T-helper 22 cell (primary cell): ENCODE measurements at places on chromosomes 6 and 20.
A peak's percentile ranks its signal among the peaks of the same experiment; 100 is the strongest.

DNA sequence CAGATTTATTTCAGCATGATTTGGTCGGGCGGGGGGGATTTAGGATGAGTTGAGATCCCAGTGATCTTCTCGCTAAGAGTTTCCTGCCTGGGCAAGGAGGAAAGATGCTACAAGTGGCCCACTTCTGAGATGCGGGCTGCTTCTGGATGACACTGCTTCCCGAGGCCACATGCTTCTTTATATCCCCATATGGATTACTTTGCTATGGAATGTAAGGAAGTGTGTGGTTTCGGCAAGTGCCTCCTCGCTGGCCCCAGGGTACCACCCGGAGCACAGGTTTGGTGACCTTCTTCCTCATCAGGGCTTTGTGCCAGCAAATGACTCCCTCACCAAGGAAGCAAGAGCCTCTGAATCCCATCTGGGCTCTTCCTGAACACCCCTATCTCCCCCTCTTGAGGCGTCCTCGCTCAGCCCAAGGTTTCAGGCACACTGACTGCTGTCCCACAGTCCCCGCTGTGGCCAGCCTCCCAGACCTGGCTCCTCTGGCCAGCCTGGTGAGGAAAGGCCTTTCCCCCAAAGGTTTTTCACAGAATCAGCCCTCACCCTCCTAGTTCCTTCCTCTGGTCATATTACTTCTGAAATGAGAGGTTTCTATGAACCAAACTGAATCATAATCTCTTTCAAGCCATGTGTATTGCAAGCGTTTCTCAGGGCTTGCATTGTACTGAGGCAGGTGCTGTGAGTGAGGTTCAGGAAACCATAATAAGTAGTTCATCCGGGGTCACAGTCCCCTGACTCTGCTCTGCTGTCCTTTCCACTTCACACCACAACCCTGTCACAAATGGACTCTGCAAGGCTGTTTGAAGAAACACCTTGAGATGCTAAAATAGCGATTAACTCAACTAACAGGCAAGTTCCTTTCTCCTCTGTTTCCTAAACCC, 41.7 kb upstream of the IL17A start:
- no peak for DNase-seq

DNA sequence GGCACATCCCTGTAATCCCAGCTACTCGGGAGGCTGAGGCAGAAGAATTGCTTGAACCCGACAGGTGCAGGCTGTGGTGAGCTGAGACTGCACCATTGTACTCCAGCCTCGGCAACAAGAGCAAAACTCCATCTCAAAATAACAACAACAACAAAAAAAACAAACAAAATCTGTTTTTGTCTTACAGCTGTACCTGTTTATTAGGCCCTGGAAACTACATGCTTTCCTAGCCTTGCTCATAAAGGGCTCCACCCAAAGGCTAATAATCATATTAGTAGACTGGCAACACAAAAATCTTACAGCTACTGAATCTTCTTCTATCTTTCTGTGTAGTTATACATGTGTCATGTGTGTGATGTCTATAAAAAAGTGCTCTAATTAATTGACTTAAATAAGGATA, 503.9 kb upstream of the EYS start:
- DNase-seq: no peak

- DNase-seq: no peak
Measured at GRCh38 chr6:5958921-5959320, 47.8 kb downstream of the NRN1 start.

GRCh38 chr20:32585011-32585585, at the start of gene NOL4L:
TSS of gene NOL4L (minus strand) at chr20:32585333. CDS start at chr20:32584890, 443 bp downstream.
- peak; percentile 30 for DNase-seq

DNA sequence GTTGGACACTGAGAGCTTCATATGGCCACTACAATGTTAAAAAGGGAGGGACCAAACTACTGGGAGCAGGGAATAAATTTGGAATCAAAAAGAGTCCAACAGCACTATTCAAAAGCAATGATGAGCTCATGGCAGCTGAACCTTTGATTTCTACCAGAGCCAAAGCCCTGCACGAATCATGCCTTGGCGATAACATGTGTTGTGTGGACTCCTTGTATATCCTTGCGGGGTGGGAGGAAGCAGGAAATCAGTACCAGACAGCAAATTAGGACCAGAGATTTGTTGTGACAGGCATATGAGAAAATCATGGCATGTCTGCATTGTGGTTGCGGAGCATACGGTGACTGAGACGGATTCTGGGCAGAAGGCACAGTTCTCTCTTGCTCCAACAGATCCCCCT, 85.6 kb upstream of the EMILIN3 start:
- DNase-seq: no peak

- no peak for DNase-seq
Measured at GRCh38 chr6:47698342-47698787, at the start of gene ADGRF4. TSS of gene ADGRF4 (plus strand) at chr6:47698580. CDS start at chr6:47707246, 8,666 bp downstream.

DNA sequence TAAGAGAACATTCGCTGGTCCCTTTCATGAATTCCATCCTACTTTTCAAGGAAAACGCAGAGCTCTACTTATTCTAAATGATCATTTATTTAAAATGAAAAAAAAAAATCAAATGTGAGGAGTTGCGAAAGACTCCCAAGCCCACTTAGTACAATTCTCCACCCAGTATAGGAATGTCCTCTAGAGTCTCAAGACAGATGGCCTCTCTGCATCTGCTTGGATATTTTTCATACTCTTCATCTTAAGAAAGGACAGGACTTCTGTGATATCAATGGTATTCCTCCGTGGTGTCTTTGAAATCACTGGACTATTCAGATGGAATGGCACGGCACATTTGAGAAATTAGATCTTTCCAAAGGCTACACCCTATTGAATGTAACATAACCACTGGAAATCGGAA, 107.1 kb downstream of the PTPRK start:
- DNase-seq: no peak

- no peak for DNase-seq
Measured at GRCh38 chr20:25372584-25373336, 17.9 kb downstream of the ABHD12 start.

GRCh38 chr20:57647933-57648785, 27.9 kb upstream of the ZBP1 start:
- DNase-seq: no peak

- no peak for DNase-seq
Measured at GRCh38 chr6:93293460-93293859, 125.9 kb downstream of the EPHA7 start.

DNA sequence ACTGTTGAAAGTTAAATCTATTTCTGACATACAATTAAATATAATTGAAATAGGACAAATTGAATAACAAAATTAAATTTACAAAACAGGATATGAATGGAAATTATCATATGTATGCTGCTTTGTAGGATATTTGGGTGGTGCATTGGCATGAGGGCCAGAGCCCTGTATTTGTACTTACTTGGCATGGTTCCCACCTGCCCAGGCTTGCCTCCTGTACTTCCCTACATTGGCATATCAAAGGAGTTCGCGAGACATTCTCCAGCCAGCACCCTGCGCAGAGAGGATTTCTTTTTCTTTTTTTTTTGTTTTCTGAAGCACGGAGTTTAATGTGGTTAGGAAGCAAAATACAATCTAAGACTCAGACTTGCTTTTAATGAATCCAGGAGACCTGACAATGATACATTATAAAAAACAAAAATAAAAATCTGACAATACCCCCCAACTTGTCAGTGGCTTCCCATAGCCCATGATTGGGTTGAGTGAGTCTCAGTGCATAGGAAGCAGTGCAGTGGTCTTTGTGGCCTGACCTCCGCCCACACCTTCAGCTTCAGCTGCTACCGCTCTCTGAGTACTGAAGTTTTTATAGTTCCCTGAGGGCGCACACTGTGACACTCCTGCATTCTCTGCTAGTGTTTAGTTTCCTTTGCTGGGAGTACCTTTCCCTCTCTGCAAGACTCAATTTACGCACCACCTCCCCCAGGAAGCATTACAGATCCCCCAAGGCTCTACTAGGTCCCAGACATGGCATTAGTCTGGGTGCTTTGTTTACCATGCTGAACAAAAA, 440.8 kb downstream of the UTRN start:
- DNase-seq: no peak

DNA sequence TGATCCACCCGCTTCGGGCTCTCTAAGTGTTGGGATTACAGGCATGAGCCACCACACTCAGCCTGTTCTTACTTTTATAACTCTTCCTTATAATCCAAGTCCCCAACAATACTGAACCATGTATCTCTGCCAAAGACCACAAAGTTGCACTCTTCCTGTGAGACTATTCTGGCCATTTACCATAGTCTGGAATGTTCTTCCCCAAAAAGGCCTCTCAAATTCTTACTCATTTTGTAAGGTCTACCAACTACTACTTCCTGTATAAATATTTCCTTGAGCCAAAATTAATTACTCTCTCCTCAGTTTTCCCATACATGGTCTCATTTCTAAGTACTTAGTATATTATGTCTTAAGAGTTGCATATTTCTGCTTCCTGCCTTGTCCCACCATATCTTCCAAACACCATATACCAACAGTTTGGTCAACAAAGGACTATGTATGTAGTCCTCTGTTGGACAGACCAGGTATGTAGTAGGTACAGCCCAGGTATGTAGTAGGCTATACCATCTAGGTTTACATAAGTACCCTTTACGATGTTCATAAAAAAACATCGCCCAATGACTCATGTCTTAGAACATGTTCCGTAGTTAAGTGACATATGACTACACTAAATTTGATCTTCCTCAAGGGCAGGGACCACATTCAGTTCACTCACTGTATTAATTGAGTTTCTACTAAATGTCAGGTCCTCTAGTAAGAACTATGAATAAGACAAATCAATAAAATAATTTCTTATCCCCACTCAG, 22.0 kb downstream of the RANBP9 start:
- DNase-seq: no peak

GRCh38 chr20:62788607-62789006, 7.7 kb upstream of the MRGBP start:
- DNase-seq: no peak

GRCh38 chr6:158963020-158963808, 36.8 kb downstream of the RSPH3 start:
- DNase-seq: no peak

DNA sequence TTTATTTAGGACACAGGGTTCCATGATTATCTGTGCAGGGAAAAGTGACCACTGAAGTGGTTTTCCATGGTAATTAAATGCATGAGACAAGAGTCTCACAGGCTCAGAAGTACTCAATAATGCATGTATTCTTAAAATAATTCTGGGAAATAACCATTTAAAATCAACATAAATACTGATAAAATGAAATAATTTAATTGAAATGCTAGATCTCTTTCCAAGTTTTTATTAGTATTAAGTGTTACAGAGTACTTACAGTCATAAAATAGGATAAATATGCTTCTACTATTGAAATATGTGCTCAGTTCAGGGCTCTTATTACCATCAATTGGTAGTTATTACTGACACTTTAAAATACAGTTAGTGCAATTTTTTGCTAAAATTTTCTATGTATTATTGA, 916.0 kb upstream of the GJE1 start:
- DNase-seq: no peak

- no peak for DNase-seq
Measured at GRCh38 chr6:85432554-85432953, 17.3 kb upstream of the NT5E start.

GRCh38 chr20:48831718-48832404, 4.1 kb upstream of the PREX1 start:
- DNase-seq: no peak

GRCh38 chr20:44247586-44248409, 690 bp downstream of the GDAP1L1 start:
- DNase-seq: no peak

GRCh38 chr6:36484736-36485135, 41.9 kb downstream of the KCTD20 start:
- no peak for DNase-seq

DNA sequence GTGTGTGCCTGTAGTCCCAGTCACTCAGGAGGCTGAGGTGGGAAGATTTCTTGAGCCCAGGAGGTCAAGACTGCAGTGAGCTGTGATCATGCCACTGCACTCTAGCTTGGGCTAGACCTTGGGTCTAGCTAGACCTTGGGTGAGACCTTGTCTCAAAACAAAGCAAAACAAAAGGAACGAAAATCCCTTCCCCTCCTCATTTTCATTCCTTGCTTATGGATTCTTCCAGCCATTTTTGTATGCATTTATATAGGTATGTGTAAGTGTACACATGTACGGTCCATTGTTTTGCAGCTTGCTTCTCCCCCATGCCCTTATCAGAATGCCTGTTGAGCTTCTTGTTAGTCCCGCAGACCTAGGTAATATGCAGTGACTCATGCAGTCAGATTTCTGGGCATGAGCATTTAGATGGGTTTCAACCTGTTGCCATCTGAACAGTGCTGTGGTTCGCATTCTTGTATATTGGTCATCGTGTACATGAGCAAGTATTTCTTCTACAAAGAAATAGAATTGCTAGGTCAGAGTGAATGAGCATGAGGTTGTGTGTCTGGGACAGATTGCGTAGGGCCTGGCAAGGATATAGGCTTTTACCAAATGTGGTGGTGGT, 73.2 kb downstream of the ATRN start:
- no peak for DNase-seq

GRCh38 chr6:15444081-15444731, 198.3 kb downstream of the JARID2 start:
- DNase-seq: no peak

DNA sequence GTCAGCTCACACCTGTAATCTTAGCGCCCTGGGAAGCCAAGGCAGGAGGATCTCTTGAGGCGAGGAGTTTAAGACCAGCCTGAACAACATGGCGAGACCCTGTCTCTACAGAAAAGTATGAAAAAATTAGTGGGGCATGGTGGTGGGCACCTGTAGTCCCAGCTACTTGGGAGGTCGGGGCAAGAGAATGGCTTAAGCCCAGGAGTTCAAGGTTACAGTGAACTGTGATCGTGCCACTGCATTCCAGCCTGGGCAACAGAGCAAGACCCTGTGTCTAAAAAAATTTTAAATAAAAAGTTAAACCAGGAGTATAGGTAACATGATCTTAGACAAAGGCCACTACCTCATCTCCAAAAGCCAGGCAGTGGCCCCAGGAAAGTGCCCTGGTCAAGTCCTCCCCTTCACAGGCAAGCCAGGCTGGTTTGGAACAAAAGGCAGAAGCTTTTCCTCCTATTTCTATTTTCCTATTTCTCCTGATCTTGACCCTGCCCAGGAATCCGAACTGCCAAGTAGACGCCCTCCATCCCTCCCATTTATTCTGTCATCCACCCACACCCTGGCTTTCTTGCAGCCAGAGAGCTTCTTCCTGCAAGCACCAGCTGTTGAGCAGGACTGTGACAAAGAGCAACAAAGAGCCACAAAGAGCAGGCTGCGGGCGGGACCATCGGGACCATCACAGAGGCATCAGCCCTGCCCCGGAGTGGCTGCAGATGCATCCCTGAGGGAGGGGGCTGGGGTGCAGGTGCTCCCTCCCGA, 149.9 kb upstream of the AFDN start:
- DNase-seq: no peak

DNA sequence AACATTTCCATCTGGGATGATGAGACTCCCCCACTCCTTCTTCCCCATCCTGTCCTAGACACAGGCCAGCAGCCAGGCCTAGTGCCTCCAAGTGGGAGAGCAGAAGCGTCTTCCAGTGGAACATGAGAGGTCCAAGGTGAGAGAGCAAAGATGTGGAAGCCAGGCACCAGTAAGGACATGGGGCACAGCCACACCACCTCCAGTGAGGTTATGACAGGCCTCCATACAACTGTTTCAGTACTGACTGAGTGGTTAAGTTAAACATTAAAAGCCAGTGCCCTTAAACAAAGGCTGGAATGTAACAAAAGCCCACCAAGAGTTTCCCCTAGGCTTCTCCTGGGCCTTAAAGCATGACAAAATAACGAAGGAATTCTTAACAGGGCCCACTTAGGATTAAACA, 5.3 kb downstream of the ZBTB24 start:
- DNase-seq: no peak
